ENCODE measurements at places on chromosomes 7 and 10. TPM values are rescaled to one million over a fixed set of nuclear protein-coding genes. Genes with fewer than 3 reads are reported as not detected.

DNA sequence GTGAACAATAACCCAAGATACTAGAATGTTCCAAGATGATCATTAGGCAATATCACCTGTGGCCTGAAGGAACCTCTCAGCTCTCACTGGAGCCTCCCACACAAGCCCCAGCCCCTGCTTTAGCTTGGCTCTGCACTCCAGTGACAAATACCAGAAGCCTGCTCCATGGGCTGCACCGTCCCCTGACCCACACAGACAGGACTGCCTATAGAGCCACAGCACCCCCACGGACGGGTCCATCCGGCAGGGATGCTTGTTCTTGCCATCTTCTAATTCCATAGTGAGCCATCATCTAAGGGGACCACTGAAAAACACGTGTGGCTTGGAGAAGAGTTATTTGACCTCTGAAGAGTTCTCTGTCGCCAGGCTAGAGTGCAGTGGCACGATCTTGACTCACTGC, 100.9 kb downstream of the PTN start:
- no peak for ATAC-seq

The GDF10 gene
- total RNA-seq, result 0.19 TPM

DNA sequence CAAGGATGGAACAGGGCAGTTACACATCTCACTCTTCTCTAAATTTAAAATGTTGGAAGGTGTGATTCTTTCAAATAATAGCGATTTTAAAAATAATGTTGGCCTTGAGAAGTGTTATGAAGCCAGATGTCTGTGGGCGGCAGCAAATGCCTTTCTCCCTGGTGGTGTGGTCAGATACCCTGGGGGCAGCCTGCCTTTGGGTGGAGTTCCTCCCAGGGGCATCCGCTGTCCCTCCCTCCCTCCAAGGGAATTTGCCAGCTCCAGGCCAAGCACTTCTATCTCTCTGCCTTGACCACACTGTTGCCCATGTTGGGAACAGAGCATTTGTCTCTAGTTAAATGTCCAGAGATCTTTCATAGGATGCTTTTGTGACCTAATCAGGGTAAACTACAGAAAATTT, 121.4 kb downstream of the POU6F2 start:
- peak; percentile 64 for ATAC-seq

The TRIM50 gene
- 1.5 TPM for total RNA-seq

The GSDME gene
- total RNA-seq, result 12.4 TPM

DNA sequence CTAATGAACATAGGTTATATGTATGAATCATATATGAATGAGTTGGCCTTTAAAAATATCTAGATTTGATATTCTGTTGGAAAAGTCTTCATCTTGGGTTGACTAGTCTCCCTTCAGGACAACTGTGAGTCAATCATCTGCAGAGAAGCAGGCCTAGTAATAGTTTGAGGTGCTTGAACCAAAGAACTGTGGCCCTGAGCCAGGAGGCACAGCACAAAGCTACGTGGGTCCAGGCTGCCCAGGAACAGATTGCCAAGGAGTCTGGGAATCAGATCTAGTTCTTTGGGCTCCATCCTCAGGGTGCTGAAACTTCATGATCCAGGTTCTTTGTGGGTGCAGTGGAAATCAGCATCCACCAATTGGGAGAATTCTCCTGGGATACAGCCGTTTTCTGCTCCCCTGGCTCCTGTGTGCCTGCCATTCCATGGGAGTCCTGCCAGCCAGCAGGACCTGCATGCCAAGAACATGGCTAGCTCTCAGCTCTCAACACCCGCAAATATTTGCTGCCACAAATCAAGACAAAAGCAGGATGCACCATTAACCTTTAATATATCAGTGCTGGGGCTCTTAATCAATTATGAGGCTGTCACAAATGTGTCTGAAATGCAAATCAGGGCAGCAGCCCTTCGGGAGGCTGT, 709.0 kb downstream of the GRID1 start:
- peak; percentile 19 for ATAC-seq

All from motor neuron (in vitro differentiated cells).